ENCODE measurements at places on chromosomes 2 and 18.
A peak's percentile ranks its signal among the peaks of the same experiment; 100 is the strongest.

DNA sequence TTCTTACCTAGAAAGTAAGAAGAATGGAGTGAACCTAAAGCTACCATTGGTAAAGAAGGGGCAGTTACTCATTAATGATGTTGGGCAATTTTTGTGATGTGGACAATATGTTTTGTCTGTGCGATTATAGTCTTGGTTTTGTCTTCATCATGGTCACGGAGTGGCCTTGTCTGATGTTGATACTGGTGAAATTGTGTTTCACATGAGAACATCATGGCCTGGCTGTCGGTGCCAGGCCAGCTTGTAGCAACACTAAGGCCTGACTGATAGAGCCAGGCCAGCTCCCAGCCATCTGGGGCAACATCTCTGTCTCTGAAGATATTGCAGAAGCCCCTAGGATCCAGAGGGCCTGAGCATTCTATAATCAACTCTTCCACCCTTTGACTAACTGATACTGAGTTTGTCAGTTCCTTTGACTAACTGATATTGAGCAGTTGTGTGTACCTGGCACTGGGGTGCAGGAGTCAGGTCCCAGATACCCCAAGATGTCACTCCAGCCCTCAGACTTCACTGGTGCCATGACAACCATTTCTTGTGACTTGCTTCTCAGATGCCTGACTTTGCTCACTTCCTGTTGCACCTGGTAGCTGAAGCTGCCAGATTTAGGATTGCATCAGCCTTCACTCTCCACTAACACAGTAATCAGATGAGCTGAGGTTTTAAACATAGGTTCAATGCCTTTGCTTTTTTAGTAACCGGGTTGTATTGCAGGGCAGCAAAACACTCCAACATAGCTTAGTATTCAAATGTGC, 62.5 kb downstream of the RPIA start:
- peak; percentile 16 for DNase-seq

GRCh38 chr2:224930990-224931389, 111.3 kb downstream of the DOCK10 start:
- DNase-seq: no peak

GRCh38 chr2:71704131-71704561, 250.8 kb downstream of the DYSF start:
- DNase-seq: no peak

DNA sequence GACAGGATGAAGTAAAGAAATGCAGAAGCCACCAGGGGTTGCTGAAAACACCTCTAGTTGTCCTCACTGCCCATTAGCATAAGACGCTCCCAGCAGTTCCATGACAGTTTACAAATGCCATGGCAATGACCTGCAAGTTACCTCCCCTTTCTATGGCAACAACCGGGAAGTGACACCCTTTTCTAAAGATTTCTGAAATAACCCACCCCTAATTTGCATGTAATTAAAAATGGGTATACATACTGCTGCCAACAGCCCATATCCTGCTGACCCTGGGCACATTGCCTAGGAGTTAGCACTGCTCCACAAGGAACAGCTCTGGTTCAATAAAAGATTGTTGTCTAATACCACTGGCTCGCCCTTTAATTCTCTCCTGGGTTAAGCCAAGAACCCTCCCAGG, 178.3 kb upstream of the LRATD1 start:
- no peak for DNase-seq

GRCh38 chr2:85547859-85548607, 9.1 kb downstream of the MAT2A start:
- no peak for DNase-seq

- DNase-seq: no peak
These were observed 32.3 kb upstream of the C18orf32 start for GRCh38 chr18:49519101-49519971.

DNA sequence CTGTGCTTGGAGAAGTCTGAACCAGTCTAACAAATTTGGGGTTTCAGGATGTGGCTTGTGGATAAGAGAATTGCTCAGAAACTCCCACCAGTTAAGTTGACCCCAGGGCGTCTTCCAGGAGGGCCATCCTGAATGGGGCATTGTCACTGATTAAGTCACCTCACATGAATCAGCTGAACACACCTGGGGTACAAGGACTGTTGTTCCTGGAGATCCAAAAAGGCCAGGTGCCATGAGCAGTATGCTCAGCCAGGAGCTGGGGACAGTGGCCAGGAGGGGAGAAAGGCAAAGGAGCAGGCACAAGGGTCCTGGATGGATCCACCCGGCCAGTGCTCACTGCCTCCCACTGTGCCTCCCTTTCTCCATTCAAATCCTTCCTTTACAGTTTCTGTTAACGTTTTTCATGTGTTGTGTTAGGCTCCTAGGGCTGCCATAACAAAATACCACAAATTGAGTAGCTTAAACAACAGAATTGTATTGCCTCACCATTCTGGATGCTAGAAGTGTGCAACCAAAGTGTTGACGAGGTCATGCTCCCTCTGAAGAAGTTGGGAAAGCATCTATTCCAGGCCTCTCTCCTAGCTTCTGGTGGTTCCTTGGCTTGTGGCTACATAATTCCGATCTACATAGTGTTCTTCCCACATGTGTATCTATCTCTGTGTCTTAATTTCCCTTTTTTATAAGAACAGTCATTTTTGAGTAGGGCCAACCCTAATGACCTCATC, 33.4 kb downstream of the TRABD2A start:
- DNase-seq: no peak

DNA sequence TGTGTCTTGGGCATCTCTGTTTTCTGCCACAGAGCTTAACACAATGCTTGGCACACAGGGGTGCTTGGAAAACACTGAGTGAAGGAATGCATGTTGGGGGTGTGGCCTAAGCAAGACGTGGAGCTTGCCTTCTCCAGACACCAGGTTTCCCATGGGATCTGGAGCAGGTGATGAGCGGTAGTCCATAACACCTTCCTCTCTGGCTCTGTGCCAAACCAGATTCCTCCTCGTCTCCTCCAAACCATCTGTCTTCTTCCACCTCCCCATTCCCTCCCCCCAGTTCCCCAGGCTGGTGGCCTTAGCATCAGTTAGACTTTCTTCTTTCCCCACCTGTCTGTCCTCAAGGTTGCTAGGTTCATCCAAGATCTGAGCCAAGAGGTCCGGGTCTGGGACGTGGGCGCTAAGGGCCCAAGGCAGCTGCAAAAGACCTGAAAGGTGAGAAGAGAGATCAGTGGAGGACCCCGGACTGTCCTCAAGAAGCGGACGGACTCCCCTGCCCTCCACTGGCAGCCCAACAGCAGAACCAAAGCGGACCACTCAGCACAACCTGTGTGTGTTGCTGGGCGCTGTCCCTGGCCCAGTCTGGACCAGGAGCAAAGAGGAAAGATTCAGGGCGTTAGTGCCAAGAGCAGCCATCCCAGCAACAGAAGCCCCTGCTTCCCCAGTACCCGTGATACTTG, 1.2 kb upstream of the ITM2C start:
- DNase-seq: no peak

- DNase-seq: no peak
These were observed 88.2 kb upstream of the EPB41L3 start for GRCh38 chr18:5632041-5632440.

DNA sequence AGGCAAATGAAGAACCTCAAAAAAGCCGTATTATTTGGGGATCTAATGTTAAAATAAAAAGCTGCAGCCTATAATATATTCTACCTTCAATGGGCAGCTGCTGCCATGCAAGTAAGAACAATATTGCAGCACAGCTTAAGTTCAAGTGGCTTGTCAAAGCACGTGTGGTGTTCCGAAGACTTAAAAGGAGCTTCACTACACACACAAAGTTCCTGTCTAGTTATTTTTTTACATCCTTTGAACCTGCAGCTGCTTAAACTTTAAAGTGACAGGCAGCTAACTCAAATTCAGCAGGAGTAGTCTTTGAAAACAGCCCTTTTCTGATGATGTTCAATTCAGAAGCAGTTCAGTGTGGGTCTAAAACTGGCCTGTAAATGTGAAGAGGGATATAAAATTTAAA, 85.8 kb upstream of the XIRP2 start:
- no peak for DNase-seq

GRCh38 chr2:221716426-221717303, 144.6 kb upstream of the EPHA4 start:
- DNase-seq: no peak

GRCh38 chr2:200670751-200671150, 84.9 kb downstream of the AOX1 start:
- no peak for DNase-seq

DNA sequence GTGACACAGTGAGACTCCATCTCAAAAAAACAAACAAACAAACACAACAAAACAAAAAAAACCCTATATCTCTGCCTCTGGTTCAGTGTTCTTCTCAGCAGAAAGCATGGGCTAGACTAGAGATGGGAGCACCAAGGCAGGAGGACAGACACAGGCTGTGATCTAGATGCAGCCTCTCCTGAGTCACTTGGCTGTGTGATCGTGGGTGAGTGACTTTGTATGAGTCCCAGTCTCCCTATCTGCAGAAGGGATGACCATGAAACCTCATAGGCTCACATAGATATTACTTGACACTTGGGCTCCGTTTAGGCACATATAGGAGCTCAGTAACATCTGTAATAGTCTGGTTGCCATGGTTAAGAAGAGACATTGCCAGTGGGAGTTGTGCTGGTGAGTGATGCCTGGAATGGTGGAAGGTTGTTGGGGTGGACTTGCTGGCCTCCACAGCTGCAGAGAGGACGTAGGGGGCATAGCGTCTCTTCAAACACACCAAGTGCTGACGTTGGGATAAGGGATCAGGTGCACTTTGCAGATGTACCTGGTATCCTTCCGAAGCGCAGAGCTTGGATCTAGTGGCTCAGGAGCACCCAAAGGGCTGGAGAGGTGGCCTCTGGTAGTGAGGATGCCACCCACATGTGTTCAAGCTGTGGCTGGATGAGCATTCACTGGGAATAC, 318.9 kb upstream of the HS6ST1 start:
- DNase-seq: no peak

DNA sequence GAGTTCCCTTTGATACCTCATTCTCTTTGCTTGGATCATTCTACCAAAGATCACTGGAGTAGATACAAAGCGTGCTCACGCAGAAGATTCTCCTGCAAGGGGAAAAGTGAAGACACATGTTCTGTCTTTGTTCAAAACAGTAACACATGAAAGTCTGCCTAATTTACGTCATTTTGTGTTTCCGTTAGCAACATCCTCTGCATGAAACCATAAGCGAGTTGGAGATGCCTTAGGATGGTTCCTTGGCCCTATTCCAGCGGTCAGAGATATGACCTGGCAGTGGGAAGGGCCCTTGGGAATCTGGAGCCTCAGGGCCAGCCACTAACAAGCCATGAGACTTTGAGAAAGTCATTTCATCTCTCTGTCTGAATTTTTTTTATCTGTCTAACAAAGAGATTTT, 180.9 kb upstream of the TWIST2 start:
- DNase-seq: no peak

GRCh38 chr2:121471532-121472469, 58.9 kb upstream of the RNU4ATAC start:
- DNase-seq: no peak

GRCh38 chr2:201257381-201257955, 2.9 kb upstream of the CASP8 start:
- peak; percentile 50 for DNase-seq

- DNase-seq: no peak
These were observed 23.3 kb downstream of the CTDP1 start for GRCh38 chr18:79702906-79703305.

GRCh38 chr18:26863122-26863879, 2.2 kb downstream of the AQP4 start:
- no peak for DNase-seq

- DNase-seq: no peak
These were observed 59.7 kb upstream of the ADAM23 start for GRCh38 chr2:206383669-206384068.

GRCh38 chr2:60303680-60304079, 249.8 kb downstream of the BCL11A start:
- no peak for DNase-seq

- DNase-seq: no peak
These were observed 58.2 kb upstream of the CD28 start for GRCh38 chr2:203648273-203648672.

GRCh38 chr2:136116151-136116812, 1.7 kb downstream of the CXCR4 start:
- DNase-seq: peak; percentile 85

GRCh38 chr2:238970553-238971081, 122.7 kb downstream of the TWIST2 start:
- DNase-seq: peak; percentile 40

GRCh38 chr2:162125138-162125537, 26.9 kb downstream of the GCG start:
- DNase-seq: no peak

DNA sequence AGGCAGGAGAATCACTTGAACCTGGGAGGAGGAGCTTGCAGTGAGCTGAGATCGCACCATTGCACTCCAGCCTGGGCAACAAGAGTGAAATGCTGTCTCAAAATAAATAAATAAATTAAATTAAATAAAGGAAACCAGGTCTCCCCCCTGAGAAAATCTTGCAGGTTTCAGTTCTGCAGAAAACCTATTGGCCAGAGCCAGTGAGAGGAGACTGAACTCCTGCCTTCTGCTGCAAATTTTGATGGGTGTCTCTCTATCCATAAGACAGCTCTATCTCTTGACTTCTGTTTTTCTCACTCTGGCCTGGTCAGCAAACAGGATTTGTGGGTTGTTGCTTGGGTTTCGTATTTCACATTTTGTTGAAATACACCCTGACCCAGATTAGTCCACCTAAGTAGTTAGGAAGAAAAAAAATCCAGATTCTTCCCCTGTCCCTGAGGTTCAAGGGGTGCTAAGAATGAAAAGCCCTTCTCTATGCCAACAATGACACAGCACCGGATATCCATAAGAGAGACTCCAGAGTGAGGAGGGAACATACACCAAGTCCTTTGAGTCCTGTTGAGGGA, 86.7 kb upstream of the MAP4K4 start:
- no peak for DNase-seq

DNA sequence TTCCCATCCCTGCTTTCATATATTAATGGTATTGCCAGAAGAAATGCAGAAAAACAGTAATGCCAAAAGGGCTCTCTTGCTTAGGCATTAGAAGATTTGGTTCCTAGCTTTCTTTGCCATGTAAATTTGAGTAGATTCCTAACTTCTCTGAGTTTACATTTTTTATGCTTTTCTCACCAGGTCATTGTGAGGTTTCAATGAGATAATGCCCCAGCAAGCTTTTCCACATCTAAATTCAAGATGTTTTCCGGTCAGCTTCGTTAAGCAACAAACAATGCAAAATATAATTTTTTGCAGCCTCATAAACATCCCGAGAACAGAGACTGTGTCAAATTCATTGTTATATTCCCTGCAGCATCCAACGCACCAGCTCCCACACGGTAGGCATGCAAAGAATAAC, 44.9 kb downstream of the NCKAP5 start:
- DNase-seq: no peak

GRCh38 chr2:150938527-150938926, 323.1 kb downstream of the RBM43 start:
- DNase-seq: no peak
